ENCODE measurements at places on chromosomes 1 and 21.

DNA sequence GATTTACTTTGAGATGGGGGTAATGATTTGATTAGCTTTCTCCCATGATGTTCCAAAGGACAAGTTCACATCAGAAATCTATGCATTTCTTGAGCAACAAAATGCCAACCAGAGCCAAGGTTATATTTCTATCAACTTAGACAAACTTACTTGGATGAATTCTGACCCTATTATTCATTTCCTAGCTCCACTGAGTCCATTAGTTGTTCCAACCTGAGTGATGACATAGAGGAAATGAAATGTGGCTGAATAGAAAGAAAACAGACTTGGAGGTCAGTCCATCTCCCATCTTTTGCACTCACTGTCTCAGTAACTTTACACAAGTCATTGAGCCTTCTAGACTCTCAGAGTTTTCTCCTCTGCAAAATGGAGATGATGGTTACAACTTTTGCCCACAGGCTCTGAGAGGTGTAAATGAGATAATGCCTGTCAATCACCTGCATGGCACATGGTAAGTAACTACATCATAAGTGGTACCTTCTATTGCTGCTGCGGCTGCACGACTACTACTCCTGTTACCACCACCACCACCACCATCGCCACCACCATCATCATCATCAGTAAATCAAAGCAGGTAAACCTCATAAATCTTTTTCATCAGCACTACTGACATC is 98.2 kb downstream of the PTPN14 start:
- peak; percentile 57 for DNase-seq
- no peaks in the 10 kb centered on the region for H3K27me3 ChIP-seq
- no peaks in the 10 kb centered on the region for H3K4me1 ChIP-seq

DNA sequence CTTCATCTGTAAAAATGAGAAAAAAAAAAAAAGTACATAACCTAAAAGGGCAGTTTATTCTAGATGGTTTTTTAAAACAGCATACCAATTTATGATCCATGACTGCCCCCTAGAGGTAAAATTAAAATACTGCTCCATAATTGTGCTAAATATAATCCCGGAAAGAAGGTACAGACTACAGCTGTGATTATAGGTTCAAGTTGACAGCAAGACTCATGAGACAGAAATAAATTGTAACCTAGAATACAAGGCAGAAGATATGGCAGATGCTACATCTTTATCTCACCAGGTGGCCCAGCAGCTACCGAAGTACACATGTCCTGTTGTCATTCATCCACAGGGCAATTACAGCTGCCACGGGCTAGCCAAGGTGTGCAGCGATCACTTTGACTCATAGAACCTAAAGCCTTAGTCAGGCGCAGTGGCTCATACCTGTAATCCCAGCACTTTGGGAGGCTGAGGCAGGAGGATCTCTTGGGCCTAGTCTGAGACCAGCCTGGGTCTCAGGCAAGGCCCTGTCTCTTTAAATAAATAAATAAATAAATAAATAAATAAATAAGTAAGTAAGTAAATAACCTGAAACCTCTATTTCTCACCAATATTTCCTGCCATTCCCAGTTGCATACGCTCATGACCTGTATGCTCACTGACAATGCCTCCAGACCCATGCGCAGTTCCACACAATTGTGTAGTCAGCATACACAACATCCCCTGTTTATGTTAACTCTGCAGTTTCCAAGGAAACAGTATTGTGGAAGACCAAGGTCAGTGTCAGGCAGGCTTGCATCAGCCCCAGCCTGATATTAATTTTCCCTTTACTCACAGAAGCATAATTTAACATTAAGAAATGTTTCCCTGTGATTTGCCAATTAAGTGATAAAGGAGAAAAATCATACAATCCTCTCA is 18.3 kb upstream of the PPIE start:
- no peak overlapping the region for H3K4me3 ChIP-seq
- H3K27ac ChIP-seq = no peak overlapping the region
- no peaks in the 10 kb centered on the region for H3K4me1 ChIP-seq
- H3K27me3 ChIP-seq = peaks cover 95% of the 10 kb centered on the region
- peak; percentile 80 for DNase-seq

- H3K4me1 ChIP-seq = no peaks in the 10 kb centered on the region
- no peak overlapping the region for H3K27ac ChIP-seq
- DNase-seq = no peak
- H3K4me3 ChIP-seq = no peak overlapping the region
Measured at GRCh38 chr1:205858141-205858961, 8.4 kb upstream of the PM20D1 start.

- no peaks in the 10 kb centered on the region for H3K4me1 ChIP-seq
- no peak for DNase-seq
- H3K27ac ChIP-seq = no peak overlapping the region
- no peaks in the 10 kb centered on the region for H3K27me3 ChIP-seq
Measured at GRCh38 chr1:244989813-244990212, 125.5 kb upstream of the HNRNPU start.

GRCh38 chr1:221437171-221437570 is 304.7 kb downstream of the DUSP10 start:
- H3K4me3 ChIP-seq = no peak overlapping the region
- H3K27ac ChIP-seq = no peak overlapping the region
- no peaks in the 10 kb centered on the region for H3K36me3 ChIP-seq
- no peak for DNase-seq
- no peaks in the 10 kb centered on the region for H3K27me3 ChIP-seq

DNA sequence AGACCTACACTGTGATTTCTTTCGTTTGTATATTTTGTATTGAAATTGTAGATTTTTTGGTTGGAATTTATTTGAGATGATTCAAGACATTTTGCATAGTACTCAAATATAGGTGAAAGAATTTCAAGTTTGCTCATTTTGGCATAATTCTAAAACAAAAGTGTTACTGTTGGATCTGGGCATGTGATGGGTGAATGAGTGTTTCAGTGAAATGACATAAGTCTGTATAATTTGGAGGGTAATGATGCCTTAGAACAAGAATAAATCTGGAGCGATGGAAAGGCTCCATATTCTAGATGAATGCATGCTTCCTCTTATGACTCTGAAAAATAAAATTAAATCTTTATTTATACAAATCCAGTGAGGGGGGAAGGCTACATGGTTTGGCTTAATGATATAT is 41.0 kb downstream of the NFIA start:
- no peak for DNase-seq
- no peaks in the 10 kb centered on the region for H3K27me3 ChIP-seq
- H3K4me1 ChIP-seq = peaks cover 10% of the 10 kb centered on the region
- H3K4me3 ChIP-seq = no peak overlapping the region
- no peaks in the 10 kb centered on the region for H3K36me3 ChIP-seq
- H3K27ac ChIP-seq = no peak overlapping the region

DNA sequence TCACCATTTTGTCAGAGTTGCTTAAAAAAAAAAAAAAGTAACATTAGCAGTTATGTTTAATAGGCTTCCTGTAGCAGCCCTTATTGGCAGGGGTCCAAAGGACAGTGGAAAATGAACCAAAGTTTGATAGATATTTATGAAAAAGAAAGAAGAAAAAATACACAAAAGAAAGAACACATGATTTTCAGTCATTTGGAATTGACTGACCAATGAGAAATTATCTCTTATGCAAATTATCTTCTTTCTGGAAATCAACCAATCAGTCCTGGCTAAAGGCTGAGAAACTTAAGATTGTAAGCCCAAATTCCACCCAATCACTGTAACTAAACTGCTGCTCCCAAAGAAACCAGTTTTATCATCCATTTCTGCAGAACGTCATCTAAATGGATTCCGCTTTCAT is 282.4 kb downstream of the TM2D1 start:
- H3K27me3 ChIP-seq = no peaks in the 10 kb centered on the region
- H3K36me3 ChIP-seq = no peaks in the 10 kb centered on the region
- H3K4me1 ChIP-seq = peaks cover 8% of the 10 kb centered on the region
- no peak overlapping the region for H3K27ac ChIP-seq
- DNase-seq = peak; percentile 68

DNA sequence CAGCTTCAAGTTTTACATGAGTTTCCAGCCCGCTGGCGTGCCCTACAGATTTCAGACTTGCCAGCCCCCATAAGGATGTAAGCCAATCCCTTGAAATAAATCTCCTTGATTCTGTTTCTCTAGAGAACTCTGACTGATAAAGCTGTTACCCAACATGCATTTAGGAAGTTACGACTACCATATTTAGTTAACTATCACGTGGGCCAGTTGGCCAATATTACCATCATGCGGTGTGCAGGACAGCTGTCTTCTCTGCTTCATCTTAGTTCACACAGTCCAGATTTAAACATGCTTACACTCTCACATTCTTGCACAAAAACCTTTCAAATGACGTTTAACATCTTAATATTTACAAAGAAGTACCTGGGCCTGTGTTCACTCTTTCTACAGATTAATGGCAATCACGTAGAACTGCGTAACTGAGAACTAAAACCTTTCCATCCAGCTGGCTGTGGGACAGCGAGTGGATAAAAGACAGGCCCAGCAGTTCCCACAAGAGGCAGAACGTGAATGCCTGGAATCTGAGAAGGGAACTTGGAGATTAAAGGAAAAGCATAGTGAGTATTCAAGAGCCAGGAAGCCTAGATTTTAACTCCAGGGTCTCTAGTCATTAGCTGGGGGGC is 20.8 kb downstream of the FAM177B start:
- H3K27ac ChIP-seq = peak overlapping the region; percentile 76
- H3K4me3 ChIP-seq = no peak overlapping the region
- peak; percentile 36 for DNase-seq
- H3K4me1 ChIP-seq = peaks cover 11% of the 10 kb centered on the region
- H3K27me3 ChIP-seq = no peaks in the 10 kb centered on the region

DNA sequence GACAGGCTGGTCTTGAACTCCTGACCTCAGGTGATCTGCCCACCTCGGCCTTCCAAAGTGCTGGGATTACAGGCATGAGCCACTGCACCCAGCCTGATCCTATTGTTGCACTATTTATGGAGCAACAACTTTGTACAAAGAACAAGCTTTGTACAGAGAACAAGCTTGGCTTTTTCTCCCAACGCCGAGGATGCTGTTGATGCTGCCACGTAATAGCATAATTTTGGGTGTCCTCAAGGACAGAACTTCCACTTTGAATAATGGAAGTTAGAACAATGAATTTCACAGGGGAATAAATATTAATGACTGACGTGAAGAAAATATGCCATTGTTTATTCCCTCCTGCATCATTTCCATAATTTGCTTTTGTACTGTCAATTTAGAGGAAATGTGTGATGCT is 12.8 kb upstream of the RBP7 start:
- H3K27me3 ChIP-seq = no peaks in the 10 kb centered on the region
- H3K27ac ChIP-seq = no peak overlapping the region
- H3K36me3 ChIP-seq = peaks cover 5% of the 10 kb centered on the region
- no peak for DNase-seq
- H3K4me1 ChIP-seq = no peaks in the 10 kb centered on the region

DNA sequence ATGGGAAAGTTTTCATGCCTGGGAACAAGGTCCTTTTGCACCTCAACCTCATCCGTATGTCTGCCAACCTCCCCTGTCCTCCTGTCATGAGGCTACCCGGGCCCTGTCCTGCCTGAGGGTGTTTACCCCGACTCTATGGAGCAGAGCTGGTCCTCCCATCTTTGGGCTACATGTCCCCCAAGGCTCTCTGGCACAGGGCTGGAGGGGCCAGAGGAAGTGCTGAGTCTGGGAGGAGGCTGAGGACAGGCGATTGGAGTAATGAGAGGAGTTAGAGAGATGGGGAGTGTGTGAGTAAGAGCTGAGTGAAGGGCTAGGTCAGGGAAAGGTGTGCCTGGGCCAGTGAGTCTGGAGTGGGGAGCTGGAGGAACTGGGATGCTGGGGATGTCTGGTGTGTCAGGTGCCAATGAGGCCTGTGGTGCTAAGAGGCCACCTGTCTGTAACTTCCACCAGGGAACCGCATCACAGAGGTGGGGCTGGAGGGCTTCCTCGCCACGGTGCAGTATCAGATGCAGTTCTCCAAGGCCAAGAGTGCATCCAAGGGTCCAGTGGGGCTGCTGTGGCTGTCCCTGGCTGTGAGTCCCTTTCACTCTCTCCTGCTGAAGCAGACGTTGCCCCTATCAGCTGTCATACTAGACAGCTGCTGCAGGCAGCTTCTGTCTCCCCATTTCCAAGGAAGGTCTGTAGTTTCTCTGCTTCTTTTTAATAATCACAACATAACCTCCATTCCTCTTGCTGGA is 11.7 kb downstream of the LRRC71 start:
- no peak overlapping the region for H3K27ac ChIP-seq
- no peak overlapping the region for H3K4me3 ChIP-seq
- peaks cover 25% of the 10 kb centered on the region for H3K27me3 ChIP-seq
- H3K36me3 ChIP-seq = no peaks in the 10 kb centered on the region
- H3K4me1 ChIP-seq = no peaks in the 10 kb centered on the region
- no peak for DNase-seq

- no peaks in the 10 kb centered on the region for H3K4me1 ChIP-seq
- no peak overlapping the region for H3K4me3 ChIP-seq
- H3K27ac ChIP-seq = no peak overlapping the region
- DNase-seq = no peak
- H3K27me3 ChIP-seq = peaks cover 19% of the 10 kb centered on the region
- H3K36me3 ChIP-seq = no peaks in the 10 kb centered on the region
Measured at GRCh38 chr1:48536477-48536876, 64.5 kb upstream of the SPATA6 start.

DNA sequence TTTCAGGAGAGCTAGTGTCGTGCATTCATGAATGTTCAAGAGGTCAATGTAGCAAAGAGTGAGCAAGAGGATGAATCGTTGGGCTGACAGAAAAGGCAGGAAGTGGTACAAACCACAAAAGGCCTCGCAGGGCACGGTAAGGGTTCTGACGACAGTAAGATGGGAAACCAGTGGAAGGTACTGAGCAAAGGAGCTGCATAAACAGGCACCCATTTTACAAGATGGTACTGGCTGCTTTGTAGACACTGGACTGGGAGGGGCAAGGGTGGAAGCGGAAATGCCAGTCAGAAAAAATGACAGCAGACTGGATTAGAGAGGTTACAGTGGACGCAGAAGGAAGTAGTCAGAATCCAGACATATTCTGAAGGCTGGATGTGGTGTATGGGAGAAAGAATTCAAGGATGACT is 123.5 kb downstream of the PTPN14 start:
- H3K4me1 ChIP-seq = no peaks in the 10 kb centered on the region
- no peak overlapping the region for H3K27ac ChIP-seq
- DNase-seq = no peak
- no peaks in the 10 kb centered on the region for H3K27me3 ChIP-seq
- H3K4me3 ChIP-seq = no peak overlapping the region
- H3K36me3 ChIP-seq = no peaks in the 10 kb centered on the region
